Renal cortical epithelial cell (primary cell): ENCODE measurements at places on chromosomes 7 and 10. TPM values are rescaled to one million over a fixed set of nuclear protein-coding genes. Genes with fewer than 3 reads are reported as not detected.

The ABCC2 gene
- total RNA-seq: 0.17 and 0.65 TPM in 2 replicates

The CRHR2 gene
- not detected in 2 replicates for total RNA-seq

The PRF1 gene
- not detected in 2 replicates for total RNA-seq

The BAG3 gene
- total RNA-seq: 6.3 and 26.8 TPM in 2 replicates

The HELLS gene
- total RNA-seq: 18.9 and 24.3 TPM in 2 replicates

The TAS2R41 gene
- total RNA-seq: not detected in 2 replicates

The DYNC1I1 gene
- total RNA-seq: 0.20 and 0.52 TPM in 2 replicates

The PCLO gene
- total RNA-seq: 0.35 and 5.2 TPM in 2 replicates

The EGR2 gene
- total RNA-seq: 0.17 and 0.40 TPM in 2 replicates

The SPOCK2 gene
- 2.0 and 41.8 TPM in 2 replicates for total RNA-seq

The ZPBP gene
- 0.17 TPM in 1 of 2 replicates, not detected in the other for total RNA-seq

The SH2D4B gene
- under 0.01 TPM in 1 of 2 replicates, not detected in the other for total RNA-seq
